ENCODE measurements at places on chromosomes 2 and 18.

DNA sequence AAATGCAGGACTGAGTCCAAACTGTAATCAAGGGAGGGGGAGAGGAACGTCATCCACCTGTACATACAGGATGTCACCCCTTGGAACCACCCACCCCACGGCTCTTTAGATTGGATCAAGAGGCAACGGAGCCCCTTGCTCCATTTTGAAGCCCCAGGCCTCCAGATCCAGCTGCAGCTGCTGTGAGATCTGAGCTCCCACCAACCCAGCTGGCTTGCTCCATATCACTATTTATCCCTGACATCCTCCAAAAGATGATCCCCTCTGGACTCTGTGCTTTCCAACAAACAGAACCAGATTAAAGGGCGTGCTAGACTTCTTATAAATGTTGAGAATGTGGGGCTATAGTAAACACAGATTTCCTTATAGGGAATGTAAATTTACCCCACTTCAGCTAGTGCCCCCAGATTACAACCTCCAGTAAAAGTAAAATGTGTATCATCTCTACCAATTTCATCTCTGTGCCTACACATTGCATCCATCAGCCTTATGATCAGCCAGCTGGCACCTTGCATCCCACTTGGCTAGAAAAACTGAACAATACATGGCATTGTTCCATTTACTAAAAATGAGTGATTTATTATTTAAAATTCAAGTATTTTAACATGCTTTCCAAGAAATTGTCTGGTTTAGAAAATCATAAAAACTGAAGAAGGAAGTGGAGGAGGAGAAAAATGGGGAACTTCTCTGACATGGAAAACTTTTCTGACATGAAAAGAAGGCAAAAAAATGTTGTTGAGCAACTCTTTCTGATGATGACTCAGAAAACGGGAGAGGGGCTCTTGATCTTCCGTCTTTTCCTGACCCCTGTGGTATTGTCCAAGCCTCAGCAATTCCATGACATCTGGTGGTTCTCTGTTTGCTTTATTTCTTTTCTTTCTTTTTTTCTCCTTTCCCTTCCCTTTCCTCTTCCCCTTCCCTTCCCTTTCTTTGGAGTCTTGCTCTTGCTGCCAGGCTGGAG, 262.6 kb upstream of the THUMPD2 start:
- DNase-seq: no peak

DNA sequence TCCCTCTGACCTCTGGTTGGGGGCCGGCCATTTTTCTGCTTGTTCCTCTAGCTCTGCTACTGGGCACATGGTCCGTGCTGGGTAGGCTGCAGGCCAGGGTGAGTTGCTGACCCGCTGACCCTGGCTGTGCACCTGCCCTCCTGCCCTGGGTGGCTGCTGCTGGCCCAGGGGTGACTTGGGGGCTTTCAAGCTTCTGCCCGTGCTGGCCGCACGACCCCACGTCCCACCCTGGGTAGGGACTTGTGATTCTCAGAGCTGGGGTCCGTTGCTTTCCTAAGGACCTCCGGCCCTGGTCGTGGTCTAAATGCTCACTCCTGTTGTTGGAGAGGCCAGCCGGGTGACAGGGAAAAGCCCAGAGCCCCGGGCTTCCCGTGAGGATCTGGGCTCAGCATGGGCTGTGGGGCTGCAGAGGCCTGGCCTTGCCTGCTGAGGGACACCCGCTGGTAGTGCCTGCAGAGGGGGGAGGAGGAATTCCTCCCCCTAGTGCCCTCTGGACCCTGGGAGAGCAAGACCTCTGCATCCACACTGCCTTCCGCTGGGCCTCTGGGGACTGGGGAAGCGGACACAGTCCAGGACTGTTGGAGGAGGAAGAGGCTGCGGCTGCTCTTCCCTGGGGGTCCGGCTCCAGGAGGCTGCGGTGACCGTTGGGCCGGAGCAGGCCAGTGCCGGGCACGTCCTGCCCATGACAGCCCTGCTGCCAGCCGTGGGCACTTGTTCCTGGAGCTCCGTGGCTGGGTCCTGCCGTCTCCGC, 6.3 kb upstream of the GAL3ST2 start:
- DNase-seq: no peak

DNA sequence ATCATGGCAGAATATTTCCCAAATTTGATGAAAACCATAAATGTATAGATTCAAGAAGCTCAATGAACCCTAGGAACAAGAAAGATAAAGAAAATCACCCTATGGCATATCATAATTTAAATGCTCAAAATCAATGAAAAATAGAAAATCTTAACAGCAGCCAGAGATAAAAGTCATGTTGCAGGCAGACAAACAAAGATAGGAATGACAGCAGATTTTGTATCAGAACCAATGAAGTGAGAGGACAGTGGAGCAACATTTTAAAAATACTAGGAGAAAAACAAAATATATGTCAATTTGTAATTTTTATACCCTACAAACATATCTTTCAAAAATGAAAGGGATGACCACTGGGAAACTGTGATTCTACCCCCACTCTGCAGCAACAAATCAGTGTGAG, 203.3 kb downstream of the PIEZO2 start:
- no peak for DNase-seq

DNA sequence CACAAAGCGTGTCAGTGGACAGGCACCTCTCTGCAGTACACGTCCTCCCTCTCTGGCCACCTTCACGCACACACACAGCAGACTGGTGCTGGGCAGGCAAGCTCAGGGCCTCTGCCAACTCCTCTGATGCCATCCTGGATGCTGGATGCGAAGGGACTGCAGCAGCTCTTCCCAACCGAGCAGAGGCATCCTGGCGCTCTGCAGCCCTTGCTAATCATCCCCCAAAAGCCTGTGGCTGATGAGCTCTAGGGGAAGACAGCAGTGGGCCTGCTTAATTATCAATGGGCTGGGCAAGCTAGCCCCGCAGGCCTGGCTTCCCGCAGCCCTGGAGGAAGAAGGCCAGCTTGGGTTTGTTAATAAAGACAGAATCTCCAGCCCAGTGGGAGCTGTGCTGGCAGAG, 71.3 kb upstream of the TEX51 start:
- no peak for DNase-seq

- DNase-seq: no peak
Measured at GRCh38 chr2:190789074-190790004, 91.3 kb upstream of the GLS start.

GRCh38 chr2:191030521-191031154, 16.7 kb upstream of the STAT1 start:
- no peak for DNase-seq

GRCh38 chr2:109337221-109337620, 208.2 kb downstream of the SH3RF3 start:
- DNase-seq: no peak

DNA sequence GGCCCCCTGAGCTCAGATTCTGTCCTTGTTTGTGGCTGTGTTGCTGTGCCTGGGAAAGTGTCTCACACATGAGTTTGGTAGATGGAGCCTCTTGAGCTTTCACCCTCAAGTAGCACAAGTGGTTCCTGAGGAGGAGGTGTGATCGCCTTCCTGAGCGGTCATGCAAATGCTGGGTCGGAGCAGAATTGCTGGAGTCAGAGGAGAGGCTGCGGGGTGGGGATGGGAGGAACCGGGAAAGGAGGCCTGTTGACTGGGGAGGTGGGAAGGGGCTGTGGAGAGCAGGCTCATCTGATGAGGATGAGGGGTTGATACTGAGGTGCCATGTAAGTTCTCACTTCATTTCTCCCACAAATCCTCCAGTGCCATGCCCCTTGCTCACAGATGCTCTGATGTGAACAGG, 48.4 kb upstream of the ATG16L1 start:
- DNase-seq: no peak

- DNase-seq: no peak
Measured at GRCh38 chr2:112584891-112585250, 462 bp downstream of the CHCHD5 start.

- no peak for DNase-seq
Measured at GRCh38 chr2:180202467-180202951, 195.4 kb upstream of the CWC22 start.

- DNase-seq: no peak
Measured at GRCh38 chr18:11946756-11947155, 34.6 kb upstream of the IMPA2 start.

DNA sequence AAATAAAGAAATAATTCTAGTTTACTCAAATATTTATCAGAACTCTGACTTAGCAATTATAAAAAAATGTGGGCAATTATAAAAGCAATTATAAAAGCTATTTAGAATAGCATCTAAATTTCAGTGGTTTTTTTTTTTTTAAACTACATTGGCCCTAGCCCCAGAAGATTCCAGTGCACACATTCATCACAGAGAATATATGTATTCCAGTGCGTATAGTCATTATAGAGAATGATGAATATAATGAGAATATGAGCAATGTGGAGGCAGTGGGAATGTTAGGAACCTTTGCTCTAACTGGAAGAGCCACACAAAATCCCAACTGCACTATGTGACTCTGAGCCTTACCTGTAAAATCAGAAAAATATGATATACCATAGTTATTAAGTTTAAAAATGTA, 10.5 kb downstream of the MAP3K2 start:
- DNase-seq: no peak

- no peak for DNase-seq
Measured at GRCh38 chr2:101348883-101349282, 38.4 kb downstream of the CREG2 start.

GRCh38 chr2:128726911-128727310, 408.2 kb upstream of the HS6ST1 start:
- DNase-seq: no peak

DNA sequence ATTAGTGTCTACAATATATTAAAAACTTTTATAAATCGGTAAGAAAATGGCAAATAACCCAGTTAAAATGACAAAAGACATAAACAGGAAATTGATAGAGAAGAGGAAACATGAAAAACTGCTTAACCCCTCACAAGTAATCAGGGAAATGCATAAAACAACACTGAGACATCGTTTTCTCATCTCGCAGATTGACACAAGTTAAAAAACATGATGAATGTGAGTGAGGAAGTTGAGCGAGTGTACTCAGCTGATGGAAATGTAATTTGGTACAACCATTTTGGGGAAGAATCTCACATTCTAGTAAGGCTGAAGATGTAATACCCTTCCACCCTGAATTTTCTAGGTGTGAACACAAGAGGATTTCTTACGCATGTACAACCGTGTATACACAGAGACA, 18.0 kb upstream of the THOC1 start:
- DNase-seq: no peak

GRCh38 chr2:9666306-9666705, 35.5 kb upstream of the YWHAQ start:
- no peak for DNase-seq

- peak; percentile 76 for DNase-seq
Measured at GRCh38 chr18:76822506-76823160, at the start of gene ZNF236. Gene ZNF236, plus strand, starts transcription at chr18:76822557. Its CDS starts 51 bp downstream, at chr18:76822608.

- no peak for DNase-seq
Measured at GRCh38 chr2:37323176-37323780, 1.4 kb downstream of the PRKD3 start.

DNA sequence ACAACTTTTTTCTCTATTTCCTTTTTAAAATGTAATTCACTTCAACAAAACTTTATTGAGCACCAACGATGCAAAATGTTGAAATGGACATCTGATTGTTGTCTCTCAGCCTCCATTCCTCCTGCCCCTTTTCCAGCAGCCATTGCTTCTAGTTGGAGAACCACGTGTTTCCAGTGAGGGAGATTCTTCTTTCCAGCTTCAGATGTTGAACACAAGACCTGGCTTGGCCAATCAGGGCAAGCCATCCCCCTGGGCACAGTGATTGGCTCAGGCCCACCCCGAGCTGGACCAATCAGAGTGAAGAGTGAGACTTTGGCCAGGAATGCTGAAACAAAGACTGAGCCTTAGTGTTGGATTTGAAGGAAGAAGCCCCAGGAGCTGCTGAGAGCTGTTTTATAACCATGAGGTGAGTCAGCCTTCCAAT, 59.0 kb downstream of the E2F6 start:
- DNase-seq: peak; percentile 64

DNA sequence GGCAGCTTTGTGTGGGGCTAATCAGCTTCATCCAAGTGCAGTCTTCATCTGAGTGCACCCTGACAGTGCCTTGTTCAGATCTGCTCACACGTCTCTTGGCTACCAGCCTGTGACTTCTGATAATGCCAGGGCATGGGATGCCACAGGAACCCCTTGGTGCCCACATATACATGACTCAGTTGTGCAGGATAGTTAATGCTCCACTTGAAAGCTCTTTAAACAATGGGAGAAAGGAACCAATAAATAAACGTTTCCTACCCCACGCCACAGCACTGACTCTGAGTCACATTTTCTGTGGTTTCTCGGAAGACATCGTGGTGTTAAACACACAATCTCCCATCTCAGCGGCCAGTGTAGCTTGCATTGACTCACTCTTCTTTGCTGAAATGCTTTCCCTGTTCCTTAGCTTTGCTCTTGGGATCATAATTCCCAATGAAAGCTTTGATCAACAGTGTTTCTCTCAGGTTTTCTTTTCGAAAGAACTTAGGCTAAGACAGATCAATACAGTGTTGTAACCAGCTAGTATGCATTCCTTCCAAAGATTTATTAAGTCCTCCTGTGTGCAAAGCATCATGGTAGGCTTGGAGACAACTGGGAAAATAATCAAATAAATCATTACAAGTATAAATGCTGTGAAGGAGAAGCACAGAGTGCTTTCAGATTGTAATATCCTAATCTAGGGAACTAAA, 142.0 kb downstream of the COPS8 start:
- DNase-seq: no peak

GRCh38 chr2:206535260-206535986, 92.1 kb downstream of the ADAM23 start:
- DNase-seq: no peak

- no peak for DNase-seq
Measured at GRCh38 chr2:71215447-71215846, 11.5 kb downstream of the PAIP2B start.

DNA sequence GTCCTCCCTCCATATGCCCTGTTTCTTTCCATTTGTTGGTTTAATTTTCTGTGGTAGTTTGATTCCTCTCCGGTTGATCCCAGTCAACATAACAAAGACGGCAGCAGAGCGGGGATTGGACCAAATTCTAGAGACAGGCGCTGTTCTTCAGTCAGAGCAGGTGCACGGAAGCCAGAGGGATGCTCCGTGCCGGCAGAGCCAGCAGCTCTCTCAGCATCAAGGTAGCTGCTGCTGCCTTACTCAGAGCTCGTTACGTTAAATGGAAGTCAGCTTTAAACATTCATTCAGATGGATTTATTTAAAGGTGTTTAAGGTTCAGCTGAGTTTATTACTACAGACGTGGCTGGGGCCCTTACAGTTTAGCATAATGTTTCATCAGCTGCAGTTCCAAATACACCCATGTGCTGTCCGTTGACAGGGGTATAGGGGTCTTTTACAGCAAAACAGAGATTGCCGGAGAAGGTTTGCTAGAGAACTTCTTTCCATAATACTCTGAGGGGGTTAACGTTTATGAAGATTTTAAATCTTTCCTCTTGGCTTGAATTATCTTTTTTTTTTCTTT, 497.2 kb upstream of the PIK3C3 start:
- peak; percentile 49 for DNase-seq

DNA sequence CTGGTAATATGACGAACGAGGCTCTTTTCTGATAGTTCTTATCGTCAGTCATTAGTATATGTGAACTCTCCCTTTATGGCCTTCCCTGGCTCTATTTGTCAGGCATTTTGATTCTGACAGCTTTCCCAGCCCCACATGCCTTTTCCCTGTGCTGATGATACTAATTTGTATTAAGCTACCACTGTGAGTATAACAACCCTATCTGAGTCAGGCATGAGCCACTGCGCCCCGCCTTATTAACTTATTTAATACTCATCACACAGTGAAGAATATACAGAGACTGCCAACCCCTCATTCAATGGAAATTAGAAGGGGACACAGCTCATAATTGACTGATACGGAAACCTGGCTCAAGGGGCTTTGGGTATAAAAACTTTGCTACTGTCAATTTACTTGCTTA, 140.0 kb downstream of the NETO1 start:
- no peak for DNase-seq

- no peak for DNase-seq
Measured at GRCh38 chr2:26355038-26355995, 8.7 kb upstream of the ADGRF3 start.

- DNase-seq: no peak
Measured at GRCh38 chr18:7856733-7857132, 289.6 kb downstream of the PTPRM start.
